Activated T-cell treated with anti-CD3 and anti-CD28 coated beads for 4 hours (primary cell): ENCODE measurements at places on chromosomes 4 and X.

GRCh38 chr4:155618183-155618838, 48.3 kb upstream of the GUCY1A1 start:
- no peak for DNase-seq

GRCh38 chr4:128394778-128395177, 107.2 kb upstream of the PGRMC2 start:
- no peak for DNase-seq

DNA sequence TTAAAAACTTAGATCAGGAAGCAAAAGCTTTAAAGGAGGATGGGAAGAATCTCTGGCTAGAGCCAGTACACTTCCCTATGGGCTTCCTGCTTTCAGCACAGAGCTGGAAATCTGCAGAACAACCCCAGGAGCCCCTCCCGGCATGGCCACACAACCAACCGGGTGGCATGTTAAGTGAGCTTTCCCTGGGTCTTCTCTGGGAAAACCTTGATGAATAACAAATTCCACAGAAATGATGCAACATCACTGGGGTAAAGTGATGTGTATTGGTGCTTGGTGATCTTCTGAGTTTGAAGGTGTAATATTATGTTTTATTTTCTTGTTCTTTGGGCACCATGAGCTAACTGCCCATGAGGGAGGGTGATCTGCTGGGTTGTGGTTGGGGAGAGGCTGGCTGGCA, 22.1 kb downstream of the NHS start:
- no peak for DNase-seq

- no peak for DNase-seq
Observed at GRCh38 chr4:6449746-6450369, 22.6 kb downstream of the PPP2R2C start.

DNA sequence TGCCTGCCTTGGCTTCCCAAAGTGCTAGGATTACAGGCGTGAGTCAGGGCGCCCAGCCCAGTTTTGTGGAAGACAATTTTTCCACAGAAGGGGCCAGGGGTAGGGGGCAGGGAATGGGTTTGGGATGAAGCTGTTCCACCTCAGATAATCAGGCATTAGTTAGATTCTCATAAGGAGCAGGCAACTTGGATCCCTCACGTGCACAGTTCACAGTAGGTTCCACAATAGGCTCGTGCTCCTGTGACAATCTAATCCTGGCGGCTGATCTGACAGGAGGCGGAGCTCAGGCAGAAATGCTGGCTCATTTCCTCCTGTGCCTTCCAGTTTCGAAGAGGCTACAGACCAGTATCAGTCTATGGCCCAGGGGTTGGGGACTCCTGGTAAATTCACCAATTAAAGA, 491.6 kb upstream of the AADAT start:
- no peak for DNase-seq

GRCh38 chr4:147090486-147090885, 144.8 kb upstream of the TTC29 start:
- no peak for DNase-seq
